ENCODE measurements at places on chromosomes 5 and 9.
A peak's percentile ranks its signal among the peaks of the same experiment; 100 is the strongest.

- DNase-seq: no peak
Measured at GRCh38 chr9:76657265-76657664, 107.0 kb upstream of the PCA3 start.

DNA sequence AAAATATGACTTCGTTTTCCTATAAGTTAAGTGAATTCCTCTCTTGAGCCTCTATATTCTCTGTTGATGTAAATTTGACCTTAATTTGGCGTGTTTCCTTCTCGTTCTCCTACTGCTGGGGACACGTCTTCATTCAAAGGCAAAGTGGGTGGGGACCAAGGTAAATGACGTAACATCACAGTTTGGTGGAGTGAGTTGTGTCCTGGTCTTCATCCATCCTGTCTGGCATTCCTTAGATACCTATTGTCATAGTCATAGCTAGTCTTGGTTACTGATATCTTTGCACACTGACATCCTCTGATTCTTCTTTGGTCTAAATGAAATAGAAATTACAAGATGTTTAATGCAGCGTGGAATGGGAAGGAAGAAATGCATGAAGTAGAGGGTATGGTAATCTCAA lies 108.5 kb downstream of the NNT start:
- no peak for DNase-seq

DNA sequence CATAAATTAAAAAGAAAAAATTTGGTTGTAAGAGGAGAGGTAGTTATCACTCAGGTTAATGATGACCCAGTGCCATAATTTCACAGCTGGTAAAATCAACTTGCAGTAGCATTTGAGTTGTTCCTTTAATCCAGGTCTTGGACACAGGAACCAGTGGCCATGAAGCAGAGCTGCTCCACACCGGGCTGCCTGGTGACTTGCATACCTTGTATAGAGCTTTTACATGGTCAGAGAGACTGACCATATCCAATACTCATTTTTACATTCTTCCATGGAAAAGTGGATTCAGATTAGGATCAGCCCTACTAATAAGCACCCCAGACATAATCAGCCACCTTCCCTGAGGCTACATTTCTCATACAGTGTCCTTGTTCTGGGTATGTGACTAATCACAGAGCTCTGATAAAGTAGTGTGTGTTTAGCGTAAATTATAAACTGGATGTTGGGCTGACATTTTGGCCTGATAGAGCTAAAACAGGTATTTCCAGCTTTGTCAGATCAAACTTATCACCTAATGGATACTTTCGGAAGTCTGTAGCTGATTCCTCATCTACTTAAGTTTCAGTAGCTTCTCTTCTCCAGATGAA lies 77.0 kb upstream of the ZSWIM6 start:
- no peak for DNase-seq

GRCh38 chr9:89637787-89638186 lies 33.0 kb downstream of the GADD45G start:
- DNase-seq: no peak

- no peak for DNase-seq
Measured at GRCh38 chr5:113053511-113053995, 77.0 kb downstream of the DCP2 start.

DNA sequence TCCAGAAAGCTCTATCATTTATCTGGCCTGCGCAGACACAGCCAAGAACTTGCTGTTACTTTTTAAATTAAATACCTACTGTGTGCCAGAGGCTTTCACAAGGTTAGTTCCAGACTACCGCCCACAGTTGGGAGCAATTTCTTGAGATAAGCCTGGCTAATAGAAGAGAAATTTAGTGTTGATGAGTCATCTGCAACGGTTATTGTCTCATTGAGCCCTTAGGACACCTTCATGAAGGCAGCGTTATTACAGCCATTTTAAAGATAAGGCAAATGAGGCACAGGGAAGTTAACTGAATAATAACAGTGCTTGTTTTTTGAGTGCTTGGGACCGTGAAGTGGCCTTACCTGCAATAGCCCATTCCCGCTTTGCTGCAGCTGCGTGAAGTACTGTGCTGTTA lies 292.9 kb upstream of the MSX2 start:
- no peak for DNase-seq

DNA sequence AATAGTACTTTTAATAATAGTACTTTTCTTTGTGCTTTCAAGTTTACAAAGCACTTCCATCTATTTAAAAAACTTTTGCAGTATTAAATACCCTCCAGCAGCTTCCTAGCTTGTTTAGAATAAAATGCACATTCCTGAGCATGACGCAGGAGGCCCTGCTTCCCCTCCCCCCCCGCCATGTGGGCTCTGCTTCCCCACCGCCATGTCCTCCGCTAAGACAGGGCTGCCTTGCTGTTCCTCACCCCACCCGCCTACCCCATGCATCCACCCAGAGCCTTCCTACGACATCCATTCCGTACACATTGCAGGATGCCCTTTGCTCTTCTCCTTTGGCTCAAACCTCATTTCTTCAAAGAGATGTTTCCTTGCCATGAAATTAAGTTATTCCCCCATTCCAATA lies 205.9 kb upstream of the MSX2 start:
- no peak for DNase-seq

DNA sequence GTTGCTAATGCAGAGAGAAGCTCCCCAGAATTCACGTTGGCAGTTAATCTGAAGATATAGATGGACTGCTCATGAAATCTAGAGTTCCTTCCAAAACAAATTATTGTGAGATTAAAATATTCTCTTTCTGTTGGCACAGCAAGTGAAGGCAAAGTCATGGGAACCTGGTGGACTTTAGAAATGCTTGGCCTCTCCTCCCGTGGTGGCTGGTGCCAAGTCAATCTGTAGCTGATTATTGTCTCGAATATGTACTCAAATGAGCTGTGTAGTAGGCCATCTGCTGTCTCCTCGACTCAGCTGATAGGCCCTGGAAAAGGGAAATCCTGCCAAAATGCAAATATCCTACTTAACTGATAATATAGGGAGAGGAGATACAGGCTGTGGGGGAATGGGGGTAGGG lies 69.3 kb downstream of the DAPK1 start:
- DNase-seq: no peak

- no peak for DNase-seq
Measured at GRCh38 chr5:176927562-176927961, 28.4 kb upstream of the HK3 start.

DNA sequence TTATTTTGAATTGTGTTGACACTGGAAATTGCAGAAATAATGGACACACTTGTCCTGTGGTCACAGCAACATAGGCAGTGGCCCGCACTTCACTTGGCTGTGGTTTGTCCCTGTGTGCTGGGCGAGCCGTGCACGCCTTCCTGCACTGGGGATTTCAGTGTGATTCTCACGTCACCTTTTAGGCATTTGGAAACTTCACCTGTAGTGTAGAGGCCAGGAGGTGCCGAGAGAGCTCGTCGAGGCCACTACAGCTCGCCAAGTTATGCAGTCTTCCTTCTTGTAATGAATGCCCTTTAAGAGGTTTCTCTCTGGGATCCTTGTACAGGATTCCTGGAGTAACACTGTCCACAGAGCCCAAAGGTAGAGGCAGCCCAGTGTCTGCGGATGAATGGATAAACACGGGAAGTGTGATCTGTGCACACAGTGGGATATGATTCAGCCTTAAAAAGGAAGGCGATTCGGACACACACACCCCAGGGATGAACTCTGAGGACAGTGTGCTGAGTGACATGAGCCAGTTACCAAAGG lies 14.7 kb downstream of the TRAF2 start:
- DNase-seq: no peak

GRCh38 chr5:32217886-32218396 lies 43.8 kb upstream of the GOLPH3 start:
- no peak for DNase-seq

GRCh38 chr9:26687421-26687820 lies 205.2 kb downstream of the CAAP1 start:
- DNase-seq: no peak

DNA sequence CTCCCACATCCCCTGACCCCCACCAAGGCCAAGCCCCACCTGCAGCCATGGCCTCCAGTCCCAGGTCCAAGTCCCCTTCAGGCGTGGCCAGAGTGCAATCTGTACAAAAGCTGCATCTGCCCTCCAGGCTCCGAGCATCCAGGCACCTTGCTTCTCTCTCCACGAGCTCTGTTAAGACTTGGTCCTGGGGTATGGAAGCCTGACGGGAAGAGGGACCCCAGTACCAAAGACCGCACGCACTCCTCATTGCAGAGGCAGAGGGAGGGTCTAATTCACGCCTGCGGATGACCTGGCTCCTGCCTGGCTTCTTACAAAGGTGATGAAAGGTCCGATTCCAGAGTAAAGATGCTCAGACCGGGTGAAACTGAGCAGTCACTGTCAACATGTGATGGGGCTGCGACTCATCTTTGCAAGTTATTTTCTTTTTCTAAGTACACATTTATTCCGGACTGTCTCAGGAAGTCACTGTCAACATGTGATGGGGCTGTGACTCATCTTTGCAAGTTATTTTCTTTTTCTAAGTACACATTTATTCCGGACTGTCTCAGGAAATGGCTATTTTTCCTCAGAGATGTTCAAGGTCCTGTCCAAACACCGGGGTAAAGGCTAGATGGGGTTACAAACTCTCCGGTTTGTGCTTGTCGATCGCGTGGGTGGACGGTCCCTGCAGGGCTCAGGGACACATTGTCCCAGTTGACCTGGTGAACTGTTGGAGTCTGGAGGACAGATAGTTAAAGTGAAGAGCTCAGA lies 252.0 kb upstream of the IRX4 start:
- no peak for DNase-seq

GRCh38 chr9:33791117-33791516 lies 4.2 kb upstream of the PRSS3 start:
- DNase-seq: no peak

GRCh38 chr5:53426878-53427277 lies 53.6 kb upstream of the FST start:
- DNase-seq: no peak

- DNase-seq: peak; percentile 77
Measured at GRCh38 chr9:129143031-129143927, 32.1 kb downstream of the PTPA start.

GRCh38 chr9:126862104-126862761 lies 1.8 kb downstream of the ZBTB34 start:
- no peak for DNase-seq

GRCh38 chr9:114804505-114804904 lies 1.3 kb downstream of the TNFSF15 start:
- no peak for DNase-seq

GRCh38 chr5:157561110-157561509 lies 14.5 kb downstream of the ADAM19 start:
- DNase-seq: no peak

- DNase-seq: no peak
Measured at GRCh38 chr5:5304361-5305020, 118.0 kb upstream of the ICE1 start.

- no peak for DNase-seq
Measured at GRCh38 chr9:131603199-131603598, 57.9 kb downstream of the PRRT1B start.

DNA sequence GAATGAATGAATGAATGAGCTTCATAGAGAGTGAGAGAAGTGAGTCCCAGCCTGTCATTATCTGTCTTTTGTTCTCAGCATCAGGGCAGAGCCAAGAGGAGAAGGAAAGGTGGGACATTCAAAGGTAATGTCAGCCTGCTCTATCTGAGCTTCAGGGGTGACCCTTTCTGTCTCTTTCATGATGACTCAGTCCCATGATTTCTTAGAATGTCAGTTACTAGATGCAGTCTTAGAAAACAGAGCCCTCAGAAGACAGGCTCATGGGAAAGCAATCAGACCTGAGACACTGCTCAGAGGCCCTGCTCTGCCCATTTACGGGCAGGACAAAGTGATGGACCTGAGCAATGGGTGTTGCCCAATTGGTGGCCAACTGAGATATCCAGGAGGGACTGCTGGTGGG lies 1.1 kb downstream of the SPATA31D1 start:
- DNase-seq: no peak

DNA sequence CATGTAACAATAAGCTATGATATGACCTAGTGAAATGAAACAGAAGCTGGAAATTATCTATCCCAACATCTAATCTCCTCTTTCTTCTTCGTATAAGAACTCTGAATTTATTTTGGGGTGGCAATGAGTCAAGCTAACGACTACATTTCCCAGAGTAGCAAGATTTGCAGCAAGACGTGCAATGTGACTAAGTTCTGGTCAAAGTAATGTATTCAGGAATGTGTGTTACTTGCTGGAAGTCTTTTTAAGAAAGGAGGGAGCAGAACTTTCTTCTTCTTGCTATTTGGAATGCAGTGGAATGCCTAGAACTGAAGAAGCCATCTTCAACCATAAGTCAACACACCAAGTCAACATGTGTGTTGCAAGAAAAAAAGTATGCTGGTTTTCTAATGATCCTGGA lies 406.6 kb upstream of the MEF2C start:
- DNase-seq: no peak

DNA sequence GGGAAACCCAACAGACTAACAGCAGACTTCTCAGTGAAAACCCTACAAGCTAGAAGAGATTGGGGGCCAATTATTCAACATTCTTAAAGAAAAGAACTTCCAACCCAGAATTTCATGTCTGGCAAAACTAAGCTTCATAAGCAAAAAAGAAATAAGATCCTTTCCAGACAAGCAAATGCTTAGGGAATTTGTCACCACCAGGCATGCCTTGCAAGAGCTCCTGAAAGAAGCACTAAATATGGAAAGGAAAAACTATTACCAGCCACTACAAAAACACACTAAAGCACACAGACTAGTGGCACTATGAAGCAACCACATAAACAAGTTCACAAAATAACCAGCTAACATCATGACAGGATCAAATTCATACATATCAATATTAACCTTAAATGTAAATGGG lies 131.1 kb downstream of the OR2K2 start:
- DNase-seq: no peak

DNA sequence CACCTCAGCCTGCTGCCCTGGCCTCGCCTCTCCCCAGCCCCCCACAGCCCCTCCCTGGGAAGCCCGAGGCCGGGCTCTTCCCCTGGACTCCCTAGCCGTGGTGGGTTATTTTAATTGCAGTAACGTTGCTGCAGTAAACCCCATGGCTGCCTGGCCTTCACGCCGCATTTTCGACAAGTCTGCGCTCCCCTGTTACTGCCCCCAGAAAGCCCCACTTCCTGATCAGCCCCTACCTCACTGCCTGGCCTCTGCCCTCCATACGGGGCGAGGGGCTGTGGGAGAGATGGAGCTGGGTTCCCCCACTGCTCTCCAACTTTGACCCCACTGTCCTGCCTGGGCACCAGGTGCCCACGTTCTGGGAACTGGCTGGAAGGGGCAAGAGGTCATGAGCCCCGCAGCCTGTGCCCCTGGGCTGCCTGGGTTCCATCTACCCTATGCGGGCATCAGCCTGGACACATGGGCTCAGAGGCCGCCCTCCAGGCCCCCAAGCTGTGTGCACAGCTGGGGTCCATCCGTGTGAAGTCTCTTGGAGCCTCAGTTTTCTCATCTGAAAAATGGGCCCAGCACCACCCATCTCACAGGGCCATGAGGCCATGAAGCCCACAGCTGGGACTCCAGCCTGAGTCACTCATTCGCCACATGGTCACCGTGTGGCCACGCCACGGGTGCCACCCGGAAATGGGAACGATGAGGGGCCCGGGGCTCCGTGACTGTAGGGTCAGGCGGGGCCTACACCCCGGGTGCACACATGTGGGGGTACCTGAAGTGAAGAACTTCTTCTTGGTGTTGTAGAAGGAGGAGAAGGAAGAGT lies 11.5 kb downstream of the EGFL7 start:
- no peak for DNase-seq

- DNase-seq: no peak
Measured at GRCh38 chr9:134635351-134636148, 6.1 kb upstream of the COL5A1 start.

GRCh38 chr9:89317282-89317681 lies 1.0 kb upstream of the SECISBP2 start:
- DNase-seq: no peak

- no peak for DNase-seq
Measured at GRCh38 chr9:69645488-69645887, 26.7 kb downstream of the APBA1 start.

GRCh38 chr9:36445800-36446361 lies 45.8 kb upstream of the RNF38 start:
- no peak for DNase-seq
